NCI-H1436 treated with DMSO at 0.1 percent for 48 hours (cell line): ENCODE measurements at places on chromosomes 5 and 9.

DNA sequence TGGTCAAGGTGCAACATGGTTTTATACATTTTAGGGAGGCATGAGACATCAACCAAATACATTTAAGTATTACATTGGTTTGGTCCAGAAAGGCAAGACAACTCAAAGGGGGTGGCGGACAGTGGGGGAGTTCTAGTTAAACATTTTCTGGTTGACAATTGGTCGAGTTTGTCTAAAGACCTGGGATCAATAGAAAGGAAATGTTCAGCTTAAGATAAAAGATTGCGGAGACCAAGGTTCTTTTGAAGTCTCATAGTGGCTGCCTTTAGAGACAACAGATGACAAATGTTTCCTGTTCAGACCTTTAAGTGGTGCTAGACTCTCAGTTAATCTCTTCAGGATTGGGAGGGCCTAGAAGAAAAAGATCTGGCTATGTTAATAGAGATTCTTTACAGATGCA, 47.7 kb upstream of the TTC39B start:
- DNase-seq = no peak

- no peak for DNase-seq
Observed at GRCh38 chr9:135883410-135884089, 23.8 kb downstream of the CAMSAP1 start.

- no peak for DNase-seq
Observed at GRCh38 chr9:11338130-11338529, 725.3 kb upstream of the PTPRD start.

DNA sequence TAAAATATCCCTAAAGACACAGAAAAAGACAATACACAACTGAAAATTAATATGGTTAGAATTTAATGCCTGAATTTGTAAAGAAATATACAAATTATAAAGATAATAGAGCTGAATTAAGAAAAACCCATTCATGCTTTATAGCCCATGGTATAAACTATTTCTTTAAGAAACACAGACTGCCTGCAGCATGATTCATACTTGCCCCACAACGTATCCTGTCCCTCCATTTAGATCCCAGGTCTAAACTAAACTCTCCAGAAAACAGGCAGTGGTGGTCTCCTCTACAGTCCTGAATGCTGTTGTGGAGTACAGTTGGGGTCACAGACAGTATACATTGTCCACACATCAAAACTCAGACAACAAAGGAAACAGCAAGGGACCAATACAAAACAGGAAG, 24.8 kb downstream of the IL6ST start:
- no peak for DNase-seq

DNA sequence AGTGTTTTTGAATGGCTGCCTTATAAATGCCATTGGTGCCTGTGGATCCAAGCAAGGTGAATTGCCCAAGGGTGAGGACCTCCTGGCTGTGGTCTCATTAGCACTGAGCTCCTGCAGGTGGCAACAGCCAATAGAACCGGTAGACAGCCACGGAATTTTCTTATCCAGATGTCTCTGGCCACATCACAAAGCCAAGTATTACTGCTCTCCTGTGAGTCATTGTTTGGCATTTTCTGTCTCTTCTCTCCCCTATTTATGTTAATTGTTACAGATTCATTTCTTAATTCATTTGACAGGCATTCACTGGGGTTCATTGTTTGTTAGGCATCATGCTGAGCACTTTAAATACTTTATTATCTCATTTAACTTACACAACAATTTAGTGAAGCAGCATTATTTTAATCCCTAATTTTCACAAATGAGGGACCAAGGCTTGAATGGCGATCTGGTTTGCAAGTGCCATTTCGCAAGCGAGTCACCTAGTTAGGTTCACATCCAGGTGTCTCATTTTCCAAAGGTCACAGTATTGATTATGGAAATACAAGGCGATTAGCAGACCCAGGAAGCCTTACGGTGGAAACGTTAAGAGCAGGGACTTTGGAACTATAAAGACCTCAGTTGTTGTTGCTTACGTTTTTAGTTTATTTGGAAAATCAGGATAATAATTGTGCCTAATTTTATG, 58.2 kb upstream of the DPYSL3 start:
- DNase-seq = no peak

- no peak for DNase-seq
Observed at GRCh38 chr9:114053246-114054005, 24.7 kb downstream of the AMBP start.

DNA sequence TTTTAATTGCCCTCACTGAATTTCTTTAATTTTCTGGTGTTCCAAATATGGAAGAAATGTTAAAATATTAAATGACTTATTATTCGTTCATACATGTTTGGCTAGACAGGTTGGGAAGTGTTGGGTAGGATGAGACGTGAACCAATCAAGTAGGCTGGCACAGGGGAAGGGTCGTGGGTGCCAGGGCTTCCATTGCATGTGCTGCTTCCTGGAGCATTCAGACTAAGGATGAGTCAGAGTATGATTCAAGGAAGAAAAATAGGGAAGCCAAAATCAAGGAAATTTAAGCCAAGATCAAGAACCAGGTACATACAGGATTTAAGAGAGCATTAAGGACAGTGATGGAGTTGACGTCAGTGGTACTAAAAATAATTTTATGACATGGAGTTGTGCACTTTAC, 2068.0 kb downstream of the MAT2B start:
- no peak for DNase-seq

- DNase-seq = no peak
Observed at GRCh38 chr9:69058101-69058500, 22.5 kb downstream of the FXN start.

DNA sequence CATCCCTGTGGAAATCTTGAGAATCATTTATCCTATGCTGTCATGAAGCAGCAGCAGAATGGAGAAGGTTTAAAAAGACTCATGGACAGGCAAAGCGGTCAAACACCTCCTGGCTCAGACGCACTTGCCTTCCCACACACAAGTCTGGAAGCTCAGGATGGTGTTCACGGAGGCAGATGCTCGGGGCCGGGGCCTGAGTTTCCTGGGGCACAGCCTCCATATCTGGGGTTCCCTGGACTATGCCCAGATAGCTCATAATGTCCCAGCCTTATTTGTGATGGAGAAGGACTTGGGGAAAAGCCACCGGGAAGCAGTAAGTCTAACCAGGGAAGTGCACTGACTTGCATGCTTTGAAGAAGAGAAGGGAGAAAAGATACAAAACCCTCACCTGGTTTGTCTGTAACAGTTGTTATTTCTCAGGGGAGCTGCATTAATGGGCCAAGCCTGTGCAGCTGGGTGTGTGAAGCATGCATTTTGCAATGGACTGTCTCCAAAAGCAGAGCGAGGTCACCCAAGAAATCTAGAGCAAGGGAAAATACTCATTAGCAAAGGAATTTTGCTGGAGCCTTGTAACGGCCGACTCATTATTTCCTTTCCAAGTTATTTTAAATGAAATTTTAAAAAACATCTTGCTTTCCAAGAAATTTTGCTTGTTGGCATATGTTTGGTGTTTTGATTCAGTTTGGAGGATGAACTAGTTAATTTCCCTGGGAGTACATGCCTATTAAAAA, 3.4 kb downstream of the S1PR3 start:
- no peak for DNase-seq

GRCh38 chr5:7464182-7464581, 68.2 kb downstream of the ADCY2 start:
- no peak for DNase-seq

DNA sequence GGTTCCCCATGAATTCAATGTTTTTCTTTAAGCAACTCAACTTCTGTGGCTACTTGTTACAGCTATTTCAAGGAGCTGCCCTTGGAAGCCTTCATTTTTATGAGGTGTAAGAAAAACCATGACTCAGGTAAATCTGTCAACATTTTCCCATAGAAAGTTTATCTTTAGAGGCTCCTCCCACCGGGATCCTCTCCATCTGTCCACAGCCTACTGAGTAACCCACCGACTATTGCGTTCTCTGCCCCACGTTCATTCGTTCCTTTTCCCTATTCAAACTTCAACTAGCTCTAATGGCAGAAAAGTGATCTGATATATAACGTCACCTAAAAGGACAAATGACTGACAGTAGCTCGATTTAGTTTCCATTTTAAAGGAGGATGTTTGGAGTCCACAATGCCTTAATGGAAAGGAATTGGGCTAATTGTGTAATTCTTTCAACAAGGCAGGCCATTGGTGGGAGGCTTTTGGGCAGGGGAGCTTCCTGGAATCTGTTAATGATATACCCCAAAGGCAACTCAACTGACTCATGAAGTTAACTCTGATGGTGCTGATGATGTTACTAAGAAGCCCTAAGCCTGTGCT, 29.3 kb upstream of the NR3C1 start:
- no peak for DNase-seq

- DNase-seq = no peak
Observed at GRCh38 chr5:73939557-73939956, 313.6 kb downstream of the ARHGEF28 start.

- DNase-seq = no peak
Observed at GRCh38 chr9:101093620-101094019, 65.1 kb downstream of the PLPPR1 start.

GRCh38 chr9:134162212-134162775, 2.1 kb downstream of the RNU6ATAC start:
- DNase-seq = no peak

DNA sequence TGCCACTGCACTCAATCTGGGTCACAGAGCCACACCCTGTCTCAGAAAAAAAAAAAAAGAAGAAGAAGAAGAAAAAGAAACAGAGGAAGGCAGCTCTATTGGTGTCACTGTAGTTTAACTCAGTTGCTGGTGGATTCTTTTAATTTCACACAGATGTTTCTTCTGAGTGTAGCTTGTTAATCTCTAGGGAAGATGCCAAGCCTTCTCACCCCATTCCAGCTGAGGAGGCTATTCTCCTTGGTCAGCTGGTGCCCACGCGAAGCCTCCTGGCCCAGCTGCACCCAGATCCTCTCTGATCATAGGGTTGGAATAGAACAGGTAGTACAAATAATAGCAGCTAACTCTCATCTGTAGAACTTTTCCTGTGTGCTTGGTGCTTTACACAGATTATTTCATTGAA, 113.8 kb upstream of the SPRY4 start:
- no peak for DNase-seq

DNA sequence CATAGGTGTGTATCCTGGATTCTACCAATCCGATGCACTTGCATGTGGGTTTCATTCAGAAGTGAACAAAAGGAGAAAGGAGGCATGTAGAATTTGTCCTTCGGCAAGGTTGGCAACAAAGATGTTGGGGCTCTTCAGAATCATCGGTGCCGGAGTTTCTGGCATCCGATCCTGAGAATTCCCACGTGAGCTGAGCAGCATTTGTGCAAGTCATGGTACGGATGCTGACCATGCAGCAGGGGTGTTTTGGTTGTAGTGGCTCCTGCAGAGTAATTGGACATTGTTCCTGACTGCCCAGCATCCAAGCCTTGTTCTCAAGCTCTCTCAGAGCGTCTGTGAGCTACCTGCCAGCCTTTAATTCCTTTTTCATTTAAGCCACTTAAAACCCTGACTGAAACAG, 19.0 kb upstream of the POC5 start:
- DNase-seq = no peak

DNA sequence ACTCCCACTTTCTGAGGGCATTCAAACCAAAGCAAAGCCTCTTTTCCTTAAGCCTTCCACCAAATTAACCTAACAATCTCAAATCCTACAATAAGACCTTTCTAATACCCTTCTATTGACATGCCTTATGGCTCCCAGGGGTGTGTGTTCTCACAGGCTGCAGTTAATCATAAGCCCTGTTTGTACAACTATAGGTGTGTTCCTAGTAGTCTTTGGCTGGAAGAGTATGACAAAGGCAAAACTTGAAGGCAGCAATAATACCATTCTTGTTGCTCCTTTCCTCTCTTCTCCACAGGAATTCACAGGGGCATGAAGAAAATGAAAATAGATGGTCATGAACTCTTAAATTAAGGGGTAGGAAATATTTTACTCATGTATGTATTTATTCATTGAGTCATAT, 10.9 kb upstream of the FBXO38 start:
- no peak for DNase-seq

GRCh38 chr5:14415698-14416074, 165.9 kb upstream of the OTULINL start:
- no peak for DNase-seq

DNA sequence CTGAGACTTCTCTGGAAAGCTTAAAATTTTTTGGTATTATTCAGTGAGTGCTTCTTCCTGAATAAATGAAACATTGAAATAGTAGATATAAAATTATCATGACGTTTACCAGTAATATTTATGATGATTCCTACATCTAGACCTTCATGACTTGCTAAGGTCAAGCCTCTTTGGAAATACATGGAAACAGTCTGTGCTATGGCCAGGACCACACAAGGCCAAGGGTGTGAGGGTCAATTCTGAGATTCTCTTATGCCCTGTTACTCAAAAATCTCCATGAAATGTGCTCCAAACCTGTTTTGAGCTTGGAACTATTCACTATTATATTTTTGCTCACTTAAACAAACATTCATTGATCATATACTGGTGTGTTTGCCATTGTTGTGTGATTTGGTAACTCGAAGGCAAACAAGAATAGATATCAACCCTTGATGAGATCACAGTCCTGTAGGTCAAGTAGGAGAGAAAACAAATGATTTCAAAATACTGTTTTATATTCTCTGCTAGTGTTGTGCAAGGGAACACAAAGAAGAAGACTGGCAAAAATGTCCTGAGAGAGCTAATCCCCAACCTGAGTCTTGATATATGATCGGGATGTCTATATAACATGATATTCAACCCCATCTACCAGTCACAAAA, 1254.9 kb upstream of the DMAC1 start:
- DNase-seq = no peak

DNA sequence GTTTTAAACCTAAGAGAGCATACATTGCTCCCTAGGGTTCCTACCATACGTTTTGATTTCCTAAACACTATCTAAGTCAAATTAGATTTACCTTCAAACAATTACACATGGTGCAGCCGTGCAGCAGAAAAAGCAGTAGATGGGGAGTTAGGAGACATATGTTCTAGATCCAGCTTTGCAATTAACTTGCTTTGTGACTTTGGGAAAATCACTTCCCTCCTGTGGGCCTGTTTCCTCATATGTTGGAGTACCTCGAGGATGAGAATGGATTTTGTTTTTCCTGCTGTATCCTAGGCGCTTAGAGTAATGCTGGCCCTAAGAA, 711 bp downstream of the MRPL50 start:
- DNase-seq = no peak

GRCh38 chr9:29730163-29730562, 2156.9 kb upstream of the C9orf72 start:
- no peak for DNase-seq

DNA sequence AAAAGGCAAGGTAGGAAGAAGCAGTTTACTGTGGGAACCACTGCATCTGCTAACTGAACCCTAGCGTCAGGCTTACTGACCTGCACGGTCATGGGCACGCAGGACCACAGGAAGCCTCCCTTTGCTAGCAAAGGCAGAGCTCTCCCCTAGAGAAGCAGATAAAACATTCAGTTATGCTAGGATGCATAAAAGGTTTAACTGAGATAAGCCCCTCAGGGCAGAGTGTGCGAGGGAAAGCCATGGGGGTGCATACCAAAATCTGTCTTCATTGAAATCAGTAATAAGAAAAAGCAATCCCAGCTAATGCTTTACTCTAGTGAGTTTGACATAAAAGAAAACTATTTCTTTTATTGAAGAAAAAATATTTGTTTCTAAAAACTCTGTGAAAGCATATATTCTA, 2403.7 kb upstream of the C9orf72 start:
- no peak for DNase-seq

- DNase-seq = no peak
Observed at GRCh38 chr9:100038472-100038871, 60.3 kb downstream of the ERP44 start.
